ENCODE measurements at places on chromosomes 3 and 15. TPM values are rescaled to one million over a fixed set of nuclear protein-coding genes. Genes with fewer than 3 reads are reported as not detected.

The GOLGA8N gene
- total RNA-seq, result 11.1 TPM

The CCR9 gene
- total RNA-seq, result not detected

The TPRA1 gene
- 29.8 TPM for total RNA-seq

The FRG2C gene
- total RNA-seq, result not detected

The ADAMTS9 gene
- total RNA-seq, result 6.3 TPM

The STAC gene
- total RNA-seq, result 3.5 TPM

The ALDH1L1 gene
- 32.2 TPM for total RNA-seq

The ARRDC4 gene
- 96.9 TPM for total RNA-seq

The FSD2 gene
- not detected for total RNA-seq

DNA sequence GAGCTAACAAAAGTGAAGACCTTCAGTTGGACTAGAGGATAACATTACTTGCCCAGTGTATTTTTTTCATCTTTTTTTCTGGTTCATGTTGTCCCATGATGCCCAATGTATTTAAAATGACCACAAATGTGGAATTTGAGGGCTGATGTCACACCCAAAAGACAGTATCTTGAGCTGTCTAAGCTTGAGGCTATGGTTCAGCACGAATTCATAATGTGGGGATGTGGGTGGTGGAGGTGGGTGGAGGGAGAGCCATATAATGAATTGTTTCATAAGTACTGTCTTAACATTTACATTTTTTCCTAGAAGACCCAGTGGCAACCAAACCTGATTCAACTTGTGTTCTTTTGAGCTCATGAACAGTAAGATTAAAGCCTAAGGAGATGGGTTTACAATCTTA is 37.5 kb downstream of the CHAC1 start:
- DNase-seq, result no peak

- no peak for DNase-seq
Observed at GRCh38 chr3:100089812-100090668, 24.3 kb downstream of the FILIP1L start.

DNA sequence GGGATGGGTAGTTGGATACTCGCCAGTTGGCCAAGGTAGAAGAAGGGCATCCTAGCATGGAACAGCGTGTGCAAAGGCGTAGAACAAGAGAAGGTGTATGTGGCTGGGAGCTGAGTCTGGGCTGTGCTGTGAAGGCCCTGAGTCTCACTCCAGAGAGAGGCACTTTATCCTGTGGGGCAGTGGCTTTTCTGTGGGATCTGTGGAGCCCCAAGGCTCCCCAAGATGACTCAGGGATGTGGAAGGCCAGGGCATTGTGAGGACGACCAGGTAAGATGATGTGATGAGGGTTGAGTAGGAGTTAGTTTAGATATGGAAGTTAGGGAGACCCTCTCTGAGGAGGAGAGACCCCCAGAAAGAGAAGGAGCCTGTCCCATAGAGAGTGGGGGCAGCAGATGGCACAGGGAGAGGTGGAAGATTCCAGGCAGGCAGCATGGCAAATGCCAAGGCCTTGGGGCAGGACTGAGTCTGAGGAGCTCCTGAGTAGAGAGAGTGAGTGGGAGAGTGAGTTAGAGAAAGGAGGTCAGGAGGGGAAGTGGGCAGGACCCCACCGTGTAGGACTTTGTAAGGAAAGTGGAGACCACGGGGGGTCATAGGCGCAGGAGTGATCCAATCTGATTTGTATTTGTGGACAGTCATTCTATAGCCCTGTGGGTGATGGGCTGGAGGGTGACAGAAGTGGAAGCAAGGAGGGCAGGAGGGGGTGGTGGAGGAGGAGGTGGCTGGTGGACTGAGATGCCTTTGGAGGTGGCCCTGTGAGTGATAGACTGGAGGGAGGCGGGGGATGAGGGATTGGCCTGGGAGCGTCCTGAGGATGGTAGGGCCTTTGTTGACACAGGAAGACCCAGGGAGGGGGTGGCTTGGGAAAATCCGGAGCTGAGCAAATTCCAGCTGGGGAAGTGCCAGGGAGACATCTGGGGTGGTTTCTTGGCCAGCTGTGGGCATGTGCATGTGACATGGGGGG is 50.3 kb downstream of the FBLN2 start:
- DNase-seq, result no peak

DNA sequence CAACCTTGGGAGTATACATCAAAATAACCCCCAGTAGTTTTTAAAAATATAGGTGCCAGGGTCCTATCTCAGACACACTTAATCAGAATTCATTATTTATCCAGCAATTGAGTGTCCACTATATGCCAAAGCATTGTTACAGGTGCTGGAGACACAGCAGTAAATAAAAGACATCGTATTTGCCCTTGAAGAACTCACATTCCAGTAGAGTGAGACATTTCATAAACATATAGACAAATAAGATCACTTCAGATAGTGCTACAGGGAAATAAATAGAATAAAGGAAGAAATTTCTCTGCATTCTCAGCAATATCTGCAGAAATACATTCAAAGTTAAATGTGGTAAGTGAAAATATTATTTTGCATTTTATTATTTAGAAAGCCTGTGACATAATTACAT is 34.1 kb upstream of the ANKRD28 start:
- no peak for DNase-seq

DNA sequence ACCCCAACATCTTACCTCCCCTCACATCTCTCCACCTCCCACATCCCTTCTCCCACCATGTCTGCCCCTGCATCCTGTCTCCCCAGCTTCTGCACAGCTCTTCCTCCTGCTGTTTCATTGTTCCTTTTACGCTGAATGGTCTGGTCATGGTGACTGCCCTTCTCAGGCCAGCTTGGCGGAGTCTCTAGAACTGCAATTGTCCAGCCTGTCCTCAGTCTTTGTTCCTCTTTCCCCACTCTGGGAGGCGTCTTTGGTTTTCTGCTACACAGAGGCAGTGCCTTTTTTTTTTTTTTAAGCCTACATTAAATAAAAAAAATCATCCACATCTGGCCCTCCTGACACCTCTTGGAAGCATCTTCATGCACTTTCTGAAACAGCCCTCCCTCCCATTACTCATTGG is 49.1 kb upstream of the SEC22A start:
- DNase-seq, result no peak

GRCh38 chr3:145188079-145188770 is 972.8 kb downstream of the PLOD2 start:
- DNase-seq, result no peak

DNA sequence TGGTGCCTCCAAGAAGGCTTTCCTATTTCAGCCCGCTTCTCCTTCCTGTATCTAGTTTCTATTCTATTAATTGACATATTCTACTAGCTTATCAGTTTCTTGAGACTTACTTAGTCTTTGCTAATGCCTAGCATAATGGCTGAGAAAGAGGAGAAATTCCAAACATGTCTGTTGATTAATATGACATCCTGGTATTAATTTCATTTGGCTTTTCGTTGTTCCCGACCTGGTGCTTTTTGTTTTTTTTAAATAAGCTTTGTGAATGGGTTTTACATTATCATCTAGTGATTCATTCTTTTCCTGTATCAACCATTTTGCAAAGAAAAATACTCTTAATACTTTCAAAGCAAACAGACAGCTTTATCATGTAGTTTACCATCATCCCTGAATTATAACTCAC is 13.1 kb downstream of the WDR53 start:
- no peak for DNase-seq

- DNase-seq, result no peak
Observed at GRCh38 chr15:41341519-41341918, 8.8 kb downstream of the NUSAP1 start.

DNA sequence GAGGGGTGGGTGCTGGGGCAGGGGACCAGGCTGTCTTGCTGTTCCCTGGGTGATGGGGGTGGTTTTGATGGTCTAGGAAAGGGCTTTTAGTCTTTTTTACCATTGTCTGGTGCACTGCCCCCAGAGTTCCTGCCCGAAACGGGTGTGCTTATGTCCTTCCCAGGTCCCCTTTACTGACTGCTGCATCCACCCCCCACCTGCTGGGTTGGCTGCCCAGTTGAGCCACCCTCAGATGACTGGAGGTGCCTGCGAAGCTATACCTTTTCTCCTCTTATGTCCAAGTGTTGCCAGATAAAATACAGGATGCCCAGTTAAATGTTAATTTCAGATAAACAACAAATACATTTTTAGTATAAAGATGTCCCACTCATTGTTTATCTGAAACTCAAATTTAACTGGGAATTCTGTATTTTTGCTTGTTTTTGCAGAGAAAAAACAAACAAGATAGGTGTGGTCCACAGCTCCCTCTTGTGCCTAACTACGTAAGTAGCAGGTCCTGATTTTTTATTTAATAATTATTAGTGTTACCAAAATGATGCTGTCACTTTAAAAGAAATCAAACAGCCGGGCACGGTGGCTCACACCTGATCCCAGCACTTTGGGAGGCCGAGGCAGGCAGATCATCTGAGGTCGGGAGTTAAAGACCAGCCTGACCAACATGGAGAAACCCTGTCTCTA is 6.1 kb upstream of the RPP14 start:
- no peak for DNase-seq

DNA sequence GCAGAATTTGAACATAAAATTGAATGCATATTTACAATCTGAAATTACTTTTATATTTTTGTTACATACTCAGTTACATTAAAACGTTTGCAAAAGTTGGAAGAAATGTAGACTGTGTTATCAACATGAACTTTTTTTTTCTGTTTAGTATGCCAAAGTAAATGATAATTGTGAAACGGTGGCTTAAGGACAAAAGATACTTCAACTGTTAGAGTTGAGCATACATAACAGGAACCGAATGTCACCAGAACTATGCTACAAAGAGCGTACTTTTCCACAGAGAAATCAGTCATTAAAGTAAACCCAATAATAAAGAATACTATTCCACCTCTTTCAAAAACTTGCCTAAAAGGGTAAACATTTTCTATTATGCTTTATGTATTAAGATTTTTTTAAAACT is 14.3 kb upstream of the DHX36 start:
- DNase-seq, result no peak

DNA sequence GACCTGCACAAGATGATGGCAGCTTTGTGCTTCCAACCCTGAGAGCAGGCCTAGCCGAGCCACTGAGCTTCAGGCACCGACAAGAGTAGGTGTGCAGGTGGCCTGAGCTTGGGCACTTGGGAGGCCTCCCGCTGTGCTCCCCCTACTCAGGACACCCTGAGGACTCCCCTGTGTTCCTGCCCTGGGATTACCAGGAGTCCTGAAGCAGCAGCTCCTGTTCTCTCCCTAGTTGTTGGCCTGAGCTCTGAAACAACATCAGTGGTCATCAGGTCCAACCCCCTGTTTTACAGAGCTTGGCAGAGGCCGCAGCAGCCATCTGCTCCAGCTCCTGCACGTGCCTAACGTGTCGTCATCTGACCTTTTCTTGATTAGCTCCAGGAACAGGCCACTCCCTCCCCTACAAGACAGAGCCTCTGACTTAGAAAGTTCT is 8.0 kb upstream of the MESP2 start:
- peak; percentile 46 for DNase-seq

DNA sequence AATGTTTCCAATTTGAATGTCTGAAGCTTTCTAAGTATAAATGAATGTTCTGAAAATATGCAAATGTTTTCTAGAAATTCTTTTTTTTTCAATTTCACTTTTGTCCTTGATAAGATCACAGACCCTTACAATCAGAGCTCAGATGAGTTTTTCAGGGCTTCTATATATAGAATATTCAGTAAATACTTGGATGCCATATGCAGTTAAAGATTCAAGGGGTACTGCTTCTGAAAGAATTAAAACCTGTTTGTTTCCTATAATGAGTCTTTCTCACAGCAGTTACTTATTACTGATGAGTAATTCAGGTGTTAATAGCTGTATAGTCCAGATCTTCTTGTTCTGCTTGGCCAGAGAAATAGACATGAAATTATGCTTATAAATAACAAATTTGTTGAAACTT is 812.6 kb downstream of the ZPLD1 start:
- DNase-seq, result no peak

DNA sequence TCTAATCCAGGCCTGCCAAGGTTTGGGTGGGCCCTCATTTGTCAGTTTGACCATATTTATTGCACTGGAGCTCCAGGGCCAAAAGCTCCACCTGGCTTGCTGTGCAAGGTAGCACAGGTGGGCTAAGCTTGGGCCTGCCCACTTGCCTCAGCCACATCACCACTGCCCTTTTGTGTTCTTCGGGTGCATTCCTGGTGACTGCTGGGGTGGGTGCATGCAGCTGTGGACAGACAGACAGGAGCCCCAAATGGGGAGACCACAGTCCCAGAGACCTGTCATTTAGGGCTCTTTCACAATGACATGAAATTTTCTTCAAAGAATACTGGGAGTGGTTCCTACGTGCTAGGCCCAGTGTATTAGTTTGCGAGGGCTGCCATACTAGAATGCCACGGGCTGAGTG is 2.7 kb downstream of the MESP2 start:
- no peak for DNase-seq

GRCh38 chr3:100936931-100937330 is 56.3 kb downstream of the ABI3BP start:
- DNase-seq, result no peak

- DNase-seq, result peak; percentile 55
Observed at GRCh38 chr3:14225421-14225820, 46.8 kb downstream of the LSM3 start.

DNA sequence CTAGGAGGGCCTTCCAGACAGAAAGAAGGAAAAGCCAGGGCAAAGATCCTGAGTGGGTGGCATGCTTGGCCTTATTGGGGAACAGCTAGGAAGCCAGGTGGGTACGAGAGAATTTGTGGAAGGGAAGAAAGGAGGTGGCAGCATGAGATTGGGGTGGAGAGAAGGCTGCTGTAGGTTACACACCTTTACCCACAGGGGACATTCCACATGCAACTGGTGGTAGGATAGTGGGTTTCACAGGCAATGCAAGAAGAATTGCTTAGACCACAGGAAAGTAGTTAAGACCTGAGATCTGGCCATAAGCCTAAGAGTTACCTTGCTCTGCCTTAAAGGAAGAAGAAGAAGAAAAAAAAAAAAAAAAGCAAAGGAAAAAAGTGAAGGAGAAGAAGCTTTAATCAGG is 19.8 kb downstream of the ANP32A start:
- no peak for DNase-seq

- no peak for DNase-seq
Observed at GRCh38 chr3:136343446-136343845, 93.3 kb downstream of the PCCB start.

DNA sequence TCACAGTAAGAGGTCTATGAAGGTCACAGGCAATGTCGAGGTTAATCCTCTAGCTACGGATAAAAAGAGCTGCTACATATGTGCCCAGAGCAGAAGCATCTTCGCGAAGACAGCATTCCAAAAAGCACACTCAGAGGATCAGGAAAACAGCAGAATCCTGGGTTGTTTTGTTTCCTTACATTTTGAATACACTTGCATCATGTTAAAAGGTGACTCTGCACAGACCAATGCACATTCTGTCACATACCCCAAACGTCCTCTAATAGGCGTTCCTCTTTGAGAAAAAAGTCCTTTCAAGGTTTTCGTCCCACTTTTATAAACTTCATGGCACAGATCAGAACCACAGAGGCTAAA is 52.7 kb downstream of the VGLL4 start:
- no peak for DNase-seq

GRCh38 chr15:58336161-58336560 is 95.6 kb upstream of the LIPC start:
- DNase-seq, result no peak

- no peak for DNase-seq
Observed at GRCh38 chr15:44289259-44289790, 806 bp downstream of the GOLM2 start.

- DNase-seq, result no peak
Observed at GRCh38 chr3:61724801-61725200, 163.4 kb downstream of the PTPRG start.

Measured in transverse colon (tissue), 4 donors.